ENCODE measurements at places on chromosomes 2 and 18.

DNA sequence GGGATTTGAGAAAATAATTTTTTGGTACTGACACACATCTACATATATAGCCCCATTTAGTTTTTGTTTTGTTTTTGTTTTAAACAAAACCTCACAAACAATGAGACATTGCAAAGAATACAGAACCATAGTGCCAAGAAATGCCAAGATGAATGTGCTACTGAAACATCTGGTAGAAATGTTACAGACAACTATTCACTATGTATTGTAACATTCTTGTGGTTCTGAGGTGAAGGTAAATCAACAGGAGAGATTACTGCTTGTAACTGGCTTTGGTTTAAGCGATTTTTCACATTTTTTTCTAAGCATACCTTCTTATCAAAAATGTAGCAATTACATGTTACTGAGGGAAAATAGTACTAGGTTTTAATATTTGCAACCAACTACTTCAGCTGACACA lies 281.3 kb downstream of the ZNF804A start:
- no peak for DNase-seq

DNA sequence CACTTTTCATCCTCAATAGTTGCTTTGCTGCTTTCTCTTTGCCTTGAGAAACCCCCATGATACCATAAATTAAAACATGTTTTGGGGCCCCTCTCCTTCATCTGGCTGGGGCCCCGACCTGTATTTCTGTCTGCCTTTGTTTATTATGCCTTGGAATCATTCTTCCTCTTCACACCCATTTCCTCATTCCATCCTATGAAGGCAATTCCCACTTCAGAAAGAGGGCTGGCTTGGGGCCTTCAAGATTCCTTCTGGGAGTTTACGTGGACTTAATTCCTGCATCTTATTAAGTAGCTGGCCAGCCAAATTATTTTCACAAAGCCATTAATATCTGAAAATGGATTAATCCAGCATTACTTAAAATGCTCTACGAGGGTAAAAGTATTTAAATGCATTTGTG lies 6.8 kb upstream of the LRRTM1 start:
- DNase-seq, result no peak

GRCh38 chr2:16279641-16280040 lies 339.3 kb downstream of the MYCN start:
- no peak for DNase-seq

DNA sequence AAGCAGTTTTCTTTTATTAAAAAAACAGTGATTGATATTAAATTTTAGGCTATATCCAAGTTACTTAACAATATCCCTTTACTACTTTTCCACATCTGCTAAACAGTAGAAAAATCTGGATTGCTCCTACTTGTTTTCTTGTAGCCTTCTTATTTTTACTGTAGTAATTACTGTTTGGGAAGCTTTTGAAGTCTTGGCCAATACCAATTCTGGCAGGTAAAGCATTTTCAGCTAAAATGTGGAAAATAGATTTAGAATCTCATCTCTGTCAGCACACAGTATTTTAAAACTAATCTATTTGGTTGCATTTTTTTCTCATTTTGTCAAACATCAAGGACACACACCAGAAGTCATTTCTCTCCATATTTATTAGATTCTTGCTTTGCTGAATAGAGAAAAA lies 1485.7 kb upstream of the PIK3C3 start:
- DNase-seq, result no peak

DNA sequence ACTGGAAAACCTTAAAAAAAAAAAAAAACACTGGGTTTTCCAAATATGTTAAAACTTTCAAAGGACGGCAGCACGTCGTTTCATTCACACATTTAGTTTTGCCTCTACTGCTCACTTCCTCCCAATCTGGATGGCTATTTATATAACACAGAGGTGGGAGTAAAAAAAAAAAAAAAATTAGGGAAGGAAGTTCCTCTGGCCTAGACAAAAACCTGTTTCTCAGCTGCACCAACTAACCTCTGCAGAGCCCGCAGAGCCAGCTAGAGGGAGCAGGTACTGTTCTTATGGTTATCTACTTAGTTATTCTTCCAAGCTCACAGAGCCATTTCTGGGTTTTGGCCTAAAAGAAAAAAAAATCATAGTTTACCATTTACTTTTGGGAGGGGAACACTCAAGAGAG lies 28.1 kb downstream of the SLC1A4 start:
- no peak for DNase-seq

DNA sequence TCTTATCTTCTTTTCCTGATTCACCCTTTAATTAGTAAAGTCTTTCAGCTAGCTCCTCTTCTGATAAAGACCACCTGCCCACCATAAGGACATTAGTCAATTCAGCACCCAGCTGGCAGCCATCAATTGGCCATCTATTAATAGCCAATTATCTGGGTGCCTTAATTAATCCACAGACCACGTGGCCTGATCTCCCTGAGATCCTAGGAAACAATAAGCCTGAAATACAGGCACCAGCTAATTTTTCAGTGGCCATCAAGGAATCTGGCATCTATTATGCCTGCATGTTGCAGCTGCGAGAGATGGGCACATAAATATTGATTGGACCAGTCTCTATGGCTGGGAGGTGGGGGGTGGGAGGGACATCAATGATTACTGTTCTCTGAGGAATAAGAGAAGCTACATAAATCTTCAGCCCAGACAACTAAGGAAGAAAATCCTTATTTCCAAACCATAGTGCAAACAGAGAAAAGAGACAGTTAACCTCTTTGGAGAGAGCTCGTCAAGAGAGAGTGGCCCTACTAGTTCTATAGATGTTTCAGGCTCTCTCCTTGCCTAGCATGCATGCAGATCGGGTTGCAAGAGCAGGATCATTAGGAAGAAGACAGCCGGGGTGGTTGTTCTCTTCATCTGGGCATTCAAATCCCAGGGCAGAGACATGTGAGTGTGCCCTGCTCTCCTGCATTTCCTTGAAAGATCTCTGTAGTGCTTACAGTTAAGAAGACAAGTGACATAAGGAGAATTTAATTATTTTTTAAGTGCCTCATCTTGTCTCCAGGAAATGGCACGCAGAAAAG lies 8.7 kb downstream of the GALNT14 start:
- DNase-seq, result no peak

- DNase-seq, result no peak
Measured at GRCh38 chr2:27960237-27960912, 69.8 kb downstream of the BABAM2 start.

- DNase-seq, result no peak
Measured at GRCh38 chr18:46298511-46298910, 194.3 kb downstream of the HAUS1 start.

- DNase-seq, result no peak
Measured at GRCh38 chr2:236794176-236794957, 224.7 kb downstream of the ACKR3 start.

GRCh38 chr18:10727477-10727876 lies 201.7 kb downstream of the NAPG start:
- no peak for DNase-seq

- no peak for DNase-seq
Measured at GRCh38 chr18:48345596-48345995, 63.6 kb downstream of the ZBTB7C start.

DNA sequence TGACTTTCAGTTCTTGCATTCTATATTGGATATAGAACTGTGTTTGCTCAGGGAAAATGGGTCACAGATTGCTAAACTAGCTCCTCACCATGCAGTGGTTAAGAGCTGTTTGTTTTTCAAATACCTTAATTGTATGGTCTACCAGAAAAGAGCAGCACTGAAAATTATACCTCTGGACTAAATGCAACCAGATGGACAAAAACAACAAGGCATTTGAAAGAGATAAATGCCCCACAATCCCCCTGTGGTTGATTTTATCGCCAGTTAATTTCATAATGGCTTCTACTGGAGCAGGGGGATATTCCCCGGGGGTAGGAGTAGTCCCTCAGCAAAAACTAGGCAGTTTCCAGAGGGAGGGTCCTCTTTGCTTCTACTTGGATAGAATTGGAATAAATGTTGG lies 267.9 kb upstream of the TNP1 start:
- no peak for DNase-seq

DNA sequence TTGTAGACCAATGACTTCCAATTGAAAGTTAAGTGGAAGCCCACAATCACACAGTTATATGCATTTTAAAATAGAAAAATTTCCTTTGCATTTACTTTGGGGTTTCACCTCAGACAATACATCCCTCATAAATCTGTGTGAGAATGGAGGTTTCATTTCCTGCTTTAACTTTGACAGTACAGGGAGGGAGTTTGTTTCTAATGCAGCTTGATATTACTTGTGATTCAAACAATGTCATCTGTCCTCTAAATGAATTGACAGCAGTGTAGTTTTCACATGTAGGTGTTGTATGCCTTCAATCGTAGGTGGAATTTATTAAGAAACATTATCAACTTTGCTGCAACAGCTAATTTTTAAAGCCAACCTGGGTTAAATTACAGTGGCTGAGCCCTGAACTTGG lies 75.2 kb downstream of the TMEFF2 start:
- no peak for DNase-seq

DNA sequence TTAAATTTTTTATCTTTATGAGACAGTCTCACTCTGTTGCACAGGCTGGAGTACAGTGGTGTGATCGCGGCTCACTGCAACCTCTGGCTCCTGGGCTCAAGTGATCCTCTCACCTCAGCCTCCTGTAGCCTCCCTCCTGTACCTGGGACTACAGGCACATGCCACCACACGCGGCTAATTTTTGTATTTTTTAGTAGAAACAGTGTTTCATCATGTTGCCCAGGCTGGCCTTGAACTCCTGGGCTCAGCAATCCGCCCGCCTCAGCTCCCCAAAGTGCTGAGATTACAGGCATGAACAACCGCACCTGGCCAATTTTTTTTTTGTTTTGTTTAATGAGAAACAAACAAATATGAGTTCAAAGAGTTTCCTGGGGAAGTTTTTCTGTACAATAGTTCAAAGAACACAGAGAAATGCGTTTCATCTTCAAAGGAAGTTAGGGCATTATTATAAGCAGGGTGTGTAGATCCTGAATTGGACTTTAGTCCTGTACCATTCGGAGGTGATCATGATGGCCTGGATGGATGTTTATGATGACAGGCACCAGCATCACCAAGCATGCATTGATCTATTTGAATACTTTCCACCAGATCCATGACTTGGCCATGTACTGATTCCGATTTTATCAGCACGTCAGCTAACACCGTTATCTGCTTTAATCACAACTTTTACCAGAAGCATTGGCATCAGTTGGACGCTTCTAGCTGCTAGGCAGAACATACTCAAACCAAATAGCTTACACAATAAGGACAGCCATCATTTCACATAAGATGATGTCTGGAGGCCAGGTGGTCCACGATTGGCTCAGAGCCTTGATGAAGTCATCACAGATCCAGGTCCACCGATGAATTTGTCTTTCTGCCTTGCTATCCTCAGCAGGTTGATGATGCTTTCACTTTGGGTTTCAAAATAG lies 28.9 kb downstream of the TCF23 start:
- no peak for DNase-seq

DNA sequence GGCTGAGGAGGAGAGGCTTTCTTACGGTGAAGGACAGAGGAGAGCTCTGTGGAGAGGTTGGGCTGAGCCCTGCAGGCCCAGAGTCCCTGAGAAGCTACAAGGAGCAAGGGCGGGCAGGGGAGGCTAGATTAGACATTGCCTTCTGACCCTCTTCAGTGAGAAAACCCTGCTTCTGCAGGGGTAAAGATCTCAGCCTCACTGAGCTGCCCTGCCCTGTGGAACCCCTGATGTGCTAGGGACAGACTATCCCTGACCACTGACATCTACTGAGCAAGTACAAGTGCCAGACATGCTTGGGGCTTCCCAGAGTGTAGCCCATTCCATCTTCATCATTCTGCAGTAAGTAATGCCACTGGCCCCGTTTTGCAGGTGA lies 111.5 kb downstream of the CYP26B1 start:
- no peak for DNase-seq

All from stimulated activated CD4-positive, alpha-beta T cell treated with anti-CD3 and anti-CD28 coated beads, Interleukin-12 subunit alpha, Interleukin-12 subunit beta, amount 100 ng/mL, for 4 hours (primary cell).